Skin of body (tissue), 3 donors: ENCODE measurements at places on chromosomes 2 and 18.

DNA sequence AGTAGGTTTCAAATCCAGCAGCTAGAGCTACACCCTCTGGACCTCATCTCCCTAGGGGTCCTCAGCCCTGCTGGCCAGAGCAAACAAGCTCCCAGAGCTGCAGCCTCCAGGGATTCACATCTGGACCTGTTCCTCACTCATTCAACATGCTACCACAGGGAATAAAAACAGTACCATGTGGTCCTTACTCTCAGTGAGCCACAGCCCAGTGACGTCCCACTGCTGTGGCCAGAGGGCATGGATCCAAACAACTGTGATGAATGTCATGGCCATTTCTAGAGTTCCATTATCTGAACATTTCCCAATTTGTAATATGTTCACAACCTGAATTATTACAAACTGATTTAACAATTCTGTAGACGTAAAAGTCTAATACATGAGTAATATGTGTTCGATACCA is 177.9 kb downstream of the TRABD2A start:
- no peak for DNase-seq

GRCh38 chr2:226320076-226320948 is 479.3 kb downstream of the IRS1 start:
- DNase-seq, result no peak

- no peak for DNase-seq
Observed at GRCh38 chr2:238119756-238120462, 18.6 kb upstream of the KLHL30 start.

DNA sequence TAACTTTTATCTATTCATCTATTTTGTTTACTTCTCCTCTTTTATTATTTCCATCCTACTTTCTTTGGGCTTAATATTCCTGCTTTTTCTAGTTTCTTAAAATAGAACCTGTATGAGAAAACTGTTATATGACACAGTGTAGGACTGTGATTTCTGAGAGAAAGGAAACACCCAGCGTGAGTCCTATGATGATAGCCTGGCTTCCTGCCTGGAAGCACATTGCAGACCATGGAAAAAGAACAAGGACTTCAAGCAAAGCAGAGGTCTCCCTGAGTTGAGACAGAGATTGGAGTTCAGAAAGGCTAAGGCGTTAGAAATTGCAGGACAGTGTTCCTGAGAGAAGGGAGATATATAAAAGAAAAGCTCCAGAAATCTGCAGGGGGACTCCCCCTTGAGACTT is 7.8 kb downstream of the RBM44 start:
- DNase-seq, result no peak

- DNase-seq, result no peak
Observed at GRCh38 chr2:205673312-205673711, 9.0 kb upstream of the NRP2 start.

- DNase-seq, result no peak
Observed at GRCh38 chr18:72700961-72701710, 157.0 kb upstream of the CBLN2 start.

GRCh38 chr2:108835040-108835439 is 48.5 kb downstream of the CCDC138 start:
- no peak for DNase-seq

GRCh38 chr18:45447355-45448265 is 167.7 kb upstream of the SLC14A2 start:
- DNase-seq, result no peak

- DNase-seq, result peak; percentile 75
Observed at GRCh38 chr18:21682371-21683051, 22.1 kb downstream of the ABHD3 start.

DNA sequence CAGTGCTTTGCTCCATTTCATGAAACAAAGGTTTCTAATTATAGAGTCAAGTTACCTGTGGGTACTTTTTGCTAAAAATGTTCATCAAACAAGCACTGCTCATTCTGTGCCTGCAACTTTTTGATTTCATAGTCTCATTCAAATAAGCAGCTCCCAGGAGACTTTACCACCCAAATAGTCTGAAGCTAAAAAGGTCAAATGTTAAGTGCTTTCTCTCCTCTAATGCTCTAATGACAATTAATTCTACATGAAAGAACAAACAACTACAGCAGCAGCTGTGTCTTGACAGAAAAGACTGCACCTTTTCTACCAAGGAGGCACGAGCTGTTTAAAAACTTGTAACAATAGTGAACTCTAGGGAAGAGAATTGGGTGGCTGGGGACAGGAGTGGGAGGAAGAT is 65.3 kb downstream of the CCDC93 start:
- DNase-seq, result no peak

- DNase-seq, result no peak
Observed at GRCh38 chr2:232231554-232231953, 147.0 kb upstream of the ALPP start.
